ENCODE measurements at places on chromosomes 7 and 10. TPM values are rescaled to one million over a fixed set of nuclear protein-coding genes. Genes with fewer than 3 reads are reported as not detected.

DNA sequence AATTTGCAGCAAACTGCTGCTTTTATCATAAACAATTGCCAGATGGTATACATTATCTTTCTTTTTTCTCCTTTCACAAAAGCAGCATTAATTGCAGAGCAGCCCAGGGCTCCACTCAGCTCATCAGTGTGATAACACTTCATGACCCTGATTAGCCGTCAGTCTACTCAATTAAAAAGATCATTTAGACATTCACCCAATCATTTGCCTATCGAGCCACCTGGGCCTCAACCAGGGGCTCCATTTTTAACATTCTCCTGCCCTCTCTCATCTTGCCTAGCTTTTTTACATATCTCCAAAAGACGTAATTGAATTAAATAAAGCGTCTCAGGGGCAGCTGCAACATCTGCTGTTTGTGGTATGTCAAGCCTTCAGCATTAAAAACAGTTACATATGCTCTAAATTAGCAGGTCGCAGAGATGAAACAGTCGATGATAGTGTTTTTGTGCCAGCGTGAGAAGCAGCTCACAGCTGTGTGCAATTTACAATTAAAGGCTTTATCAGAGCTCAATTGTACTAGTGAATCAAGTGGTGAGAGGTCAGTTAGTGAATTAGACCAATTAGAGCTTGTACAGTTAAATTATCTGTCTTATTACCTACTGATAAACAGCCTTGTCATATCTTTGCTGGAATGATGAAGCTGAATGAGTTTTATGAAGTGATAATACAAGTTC lies 522.5 kb downstream of the ETV1 start:
- DNase-seq: no peak

- no peak for DNase-seq
These were observed 246.7 kb downstream of the ETV1 start for GRCh38 chr7:13742811-13743210.

GRCh38 chr7:8190119-8190895 lies 71.7 kb downstream of the ICA1 start:
- no peak for DNase-seq

DNA sequence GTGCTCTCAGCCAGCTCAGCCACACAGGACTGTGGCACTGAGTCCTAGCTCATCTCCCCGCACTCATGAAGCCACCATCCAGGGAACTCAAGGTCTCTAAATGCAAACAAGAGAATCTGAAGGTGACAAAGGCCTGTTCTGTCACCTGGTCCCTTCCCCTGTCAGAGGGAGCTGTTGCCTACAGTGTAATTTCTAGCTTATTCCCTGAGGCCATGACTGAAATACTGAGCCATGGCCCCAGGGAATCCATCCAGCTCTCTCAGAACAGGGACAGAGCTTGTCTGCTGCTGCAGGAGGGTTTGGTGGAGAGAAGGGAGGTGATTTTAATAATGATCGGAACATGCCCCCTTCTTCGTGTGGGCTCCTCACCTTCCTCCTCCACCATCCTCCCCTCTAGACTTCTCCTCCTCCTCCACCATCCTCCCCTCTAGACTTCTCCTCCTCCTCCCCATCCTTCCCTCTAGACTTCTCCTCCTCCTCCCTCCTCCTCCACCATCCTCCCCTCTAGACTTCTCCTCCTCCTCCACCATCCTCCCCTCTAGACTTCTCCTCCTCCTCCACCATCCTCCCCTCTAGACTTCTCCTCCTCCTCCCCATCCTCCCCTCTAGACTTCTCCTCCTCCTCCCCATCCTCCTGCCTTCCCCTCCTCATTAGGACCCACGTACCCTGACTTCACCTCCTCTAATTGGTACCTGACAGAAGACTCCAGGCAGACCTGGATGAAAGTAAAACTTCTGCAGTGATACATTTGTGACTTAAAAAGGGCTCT lies 338.0 kb upstream of the MKI67 start:
- no peak for DNase-seq

- DNase-seq: no peak
These were observed 63.3 kb downstream of the WDR37 start for GRCh38 chr10:1119501-1119900.

- peak; percentile 33 for DNase-seq
These were observed 775 bp downstream of the STARD3NL start for GRCh38 chr7:38178695-38179344.

- no peak for DNase-seq
These were observed 205.9 kb downstream of the SKAP2 start for GRCh38 chr7:26658389-26659084.

GRCh38 chr10:456486-456885 lies 233.0 kb downstream of the DIP2C start:
- no peak for DNase-seq

GRCh38 chr7:138607216-138608126 lies 93.7 kb downstream of the SVOPL start:
- DNase-seq: no peak

The AKR1D1 gene
- total RNA-seq: not detected

The GPR15LG gene
- 16.6 TPM for total RNA-seq

The SPDYE8 gene
- total RNA-seq: not detected

The LBX1 gene
- total RNA-seq: not detected

The VPS37D gene
- total RNA-seq: 3.2 TPM
